SK-N-MC (cell line): ENCODE measurements at places on chromosomes 6 and 20.

DNA sequence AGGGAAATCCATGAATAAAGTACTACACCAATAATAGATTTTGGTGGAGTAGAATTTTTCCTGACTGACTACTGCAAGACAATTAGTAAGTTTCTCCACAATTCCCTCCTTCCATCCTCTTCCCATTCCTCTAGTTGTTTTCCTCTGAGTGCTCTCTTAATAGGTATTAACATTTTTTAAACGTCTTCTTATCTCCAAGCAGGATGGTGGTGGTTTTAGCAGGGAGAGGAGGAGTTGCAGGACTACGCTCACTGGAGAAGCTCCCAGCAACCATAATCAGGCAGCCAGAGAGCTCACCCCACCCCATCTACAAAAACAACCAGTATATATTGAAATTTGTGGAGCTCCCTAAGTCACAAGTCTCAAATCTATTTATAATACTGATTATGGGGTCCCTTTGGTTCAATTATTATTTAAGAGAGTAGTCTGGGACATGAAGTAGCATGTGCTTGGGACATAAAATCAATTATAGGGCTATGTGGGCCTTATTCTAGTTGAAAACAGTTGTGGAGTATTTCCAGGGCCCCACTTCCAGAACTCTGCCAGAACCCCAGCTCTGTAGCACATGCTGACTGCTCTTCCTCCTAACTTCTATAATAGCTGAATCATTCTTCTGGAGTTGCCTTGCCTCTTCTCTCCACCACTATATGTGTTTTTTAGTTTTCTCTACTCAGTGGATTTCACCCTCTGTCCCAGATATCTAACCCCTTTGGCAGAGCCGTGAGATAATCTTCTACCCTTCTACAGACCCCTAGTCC, 49.8 kb downstream of the MYB start:
- DNase-seq = no peak

DNA sequence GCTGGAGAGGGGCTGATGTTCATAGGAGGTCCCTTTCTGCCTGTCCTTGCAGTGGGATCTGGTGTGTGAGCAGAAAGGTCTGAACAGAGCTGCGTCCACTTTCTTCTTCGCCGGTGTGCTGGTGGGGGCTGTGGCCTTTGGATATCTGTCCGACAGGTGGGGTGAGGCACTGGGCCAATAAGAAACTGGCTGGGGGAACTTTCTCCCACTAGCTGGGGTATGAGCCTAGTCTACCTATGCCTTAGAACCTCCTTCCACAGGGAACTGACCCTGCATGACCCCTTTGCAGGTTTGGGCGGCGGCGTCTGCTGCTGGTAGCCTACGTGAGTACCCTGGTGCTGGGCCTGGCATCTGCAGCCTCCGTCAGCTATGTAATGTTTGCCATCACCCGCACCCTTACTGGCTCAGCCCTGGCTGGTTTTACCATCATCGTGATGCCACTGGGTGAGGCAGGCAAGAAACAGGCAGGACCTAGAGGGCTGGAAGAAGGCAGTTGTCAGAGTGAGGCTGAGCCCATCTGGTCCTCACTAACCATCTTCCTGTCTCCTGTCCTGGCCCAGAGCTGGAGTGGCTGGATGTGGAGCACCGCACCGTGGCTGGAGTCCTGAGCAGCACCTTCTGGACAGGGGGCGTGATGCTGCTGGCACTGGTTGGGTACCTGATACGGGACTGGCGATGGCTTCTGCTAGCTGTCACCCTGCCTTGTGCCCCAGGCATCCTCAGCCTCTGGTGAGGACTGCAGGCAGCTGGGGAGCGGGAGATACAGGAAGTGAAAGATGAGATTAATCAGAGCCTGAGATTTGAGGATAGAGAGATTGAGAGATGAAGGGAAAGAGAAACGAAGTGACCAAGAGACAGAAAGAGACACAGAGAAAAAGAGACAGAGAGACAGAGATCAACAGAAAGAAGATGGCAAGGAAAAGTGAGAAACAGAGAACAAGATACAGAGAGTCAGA, 1.6 kb downstream of the SLC22A7 start:
- DNase-seq = no peak

GRCh38 chr6:21305893-21306332, 287.6 kb upstream of the SOX4 start:
- peak; percentile 59 for DNase-seq

- no peak for DNase-seq
These were observed 636 bp downstream of the SRF start for GRCh38 chr6:43171707-43172103.

GRCh38 chr20:4160761-4161305, 145.5 kb upstream of the RNF24 start:
- peak; percentile 32 for DNase-seq

- DNase-seq = no peak
These were observed 242.9 kb downstream of the CDC5L start for GRCh38 chr6:44630125-44631028.

- DNase-seq = no peak
These were observed 25.5 kb upstream of the FAM50B start for GRCh38 chr6:3823671-3824070.

- no peak for DNase-seq
These were observed 231.9 kb downstream of the DLL1 start for GRCh38 chr6:170058878-170059485.

DNA sequence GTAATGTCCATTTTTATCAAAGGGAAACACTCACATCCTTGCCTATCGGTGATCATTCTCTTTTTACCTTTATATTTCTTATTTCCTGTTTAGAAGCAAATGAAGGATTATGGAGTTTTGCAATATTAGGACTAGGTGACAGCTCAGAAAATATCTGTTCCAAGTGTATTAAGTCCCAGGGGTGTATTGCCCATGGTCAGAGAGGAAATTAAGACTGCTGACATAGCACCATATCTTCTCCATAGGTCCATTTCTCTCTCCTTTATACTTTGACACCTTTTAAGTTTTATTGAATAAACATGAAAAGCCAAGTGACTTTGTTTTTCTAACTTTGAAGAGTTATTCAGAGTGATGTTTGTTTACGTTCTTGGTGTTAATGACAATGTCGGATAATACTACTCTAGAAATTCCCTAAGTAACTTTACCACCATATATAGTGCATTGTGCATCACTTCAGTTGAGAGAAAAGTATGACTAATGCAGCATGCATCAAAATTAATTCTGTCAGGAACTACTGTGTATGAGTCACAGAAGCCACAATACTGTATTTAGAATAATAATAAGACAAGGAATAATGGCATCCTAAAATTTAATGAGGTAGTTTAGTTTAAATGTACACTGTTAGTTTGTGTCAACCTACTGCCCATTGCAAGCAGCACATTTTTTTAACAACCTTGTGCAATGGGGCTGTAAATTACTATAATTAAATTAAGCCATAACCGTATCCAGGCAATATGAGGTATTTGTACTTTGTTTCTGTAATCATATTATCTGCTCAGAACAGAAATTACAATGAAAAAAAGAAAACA, 474.4 kb upstream of the RNF217 start:
- no peak for DNase-seq

DNA sequence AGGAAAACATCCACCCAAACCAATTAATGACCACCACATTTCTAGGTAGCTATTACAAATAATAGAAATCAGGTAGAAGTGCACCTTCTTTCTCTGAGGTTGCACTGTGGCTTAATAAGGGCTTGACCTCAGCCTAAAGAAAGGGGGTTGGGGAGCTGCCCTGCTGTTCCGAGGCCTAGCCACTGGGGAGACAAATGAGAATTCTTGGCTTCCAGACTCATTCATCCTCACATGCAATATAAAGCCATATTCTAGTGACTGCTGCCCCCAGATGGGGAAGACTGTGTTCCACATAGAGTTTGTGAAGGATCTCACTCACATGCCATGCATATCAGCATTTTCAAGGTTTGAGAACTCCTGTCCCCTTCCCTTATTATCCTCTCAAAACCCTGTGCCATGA, 22.9 kb downstream of the SAYSD1 start:
- no peak for DNase-seq

GRCh38 chr20:25308671-25309394, 60.9 kb downstream of the PYGB start:
- no peak for DNase-seq

- no peak for DNase-seq
These were observed 77.2 kb downstream of the PPP1R3G start for GRCh38 chr6:5162355-5162754.

- no peak for DNase-seq
These were observed 67.1 kb downstream of the SYCP2 start for GRCh38 chr20:59866338-59866737.

GRCh38 chr20:33158637-33159385, 9.1 kb upstream of the BPIFA2 start:
- DNase-seq = no peak

- DNase-seq = no peak
These were observed 39.1 kb downstream of the PLEKHG1 start for GRCh38 chr6:150638765-150639164.

DNA sequence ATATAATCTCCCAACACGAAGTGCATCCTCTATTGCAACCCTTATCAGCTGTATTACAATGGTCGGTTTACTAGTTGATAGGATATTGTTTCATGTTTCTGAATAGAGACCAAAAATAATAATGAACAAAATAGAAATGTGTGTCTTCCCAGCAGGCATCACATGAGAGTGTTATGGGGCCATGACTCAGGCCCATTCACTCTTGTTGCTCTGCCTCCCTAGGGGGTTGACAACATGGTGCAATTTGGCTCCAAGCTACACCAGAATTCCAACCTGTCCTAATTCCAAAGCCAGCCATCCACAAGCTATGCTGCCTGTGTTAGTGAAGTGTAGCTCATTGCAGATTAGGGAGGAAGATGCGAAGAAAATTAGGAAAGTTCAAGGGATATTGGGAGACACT, 13.1 kb upstream of the SAYSD1 start:
- no peak for DNase-seq

DNA sequence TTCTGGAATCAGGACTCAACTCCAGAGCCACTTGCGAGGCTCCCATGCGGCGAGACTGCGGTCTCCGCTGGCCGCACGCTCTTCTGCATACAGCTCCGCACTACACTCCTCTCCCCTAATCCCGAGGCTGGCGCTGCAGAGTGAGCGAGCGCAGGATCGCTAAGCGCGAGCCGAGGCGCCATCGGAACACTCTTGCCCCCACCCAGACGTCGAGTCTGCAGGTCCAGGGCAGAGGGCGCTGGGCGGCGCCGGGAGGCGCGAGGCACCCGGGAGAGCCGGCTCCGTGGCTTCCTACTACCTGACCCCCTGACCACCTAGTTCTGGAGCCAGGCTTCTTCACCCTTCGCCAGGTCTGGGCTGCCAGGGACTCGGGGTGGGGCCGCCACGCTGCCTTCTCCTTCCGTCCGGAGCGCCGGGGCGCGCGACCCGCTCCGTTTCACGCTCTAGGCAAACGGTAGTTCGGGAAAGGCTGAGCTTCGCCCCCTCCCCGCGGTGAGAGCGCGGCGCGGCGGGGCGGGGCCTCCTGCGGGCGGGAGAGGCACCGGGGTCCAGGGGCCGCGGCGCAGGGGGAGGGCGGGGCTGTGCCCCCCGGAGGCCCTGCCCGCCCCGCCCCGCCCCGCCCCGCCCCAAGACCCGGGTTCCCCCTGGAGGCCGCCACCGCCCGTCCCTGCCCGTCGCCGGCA, 5.4 kb upstream of the TUBB2A start:
- no peak for DNase-seq

GRCh38 chr6:19424853-19425252, 412.3 kb upstream of the ID4 start:
- no peak for DNase-seq

GRCh38 chr6:162863821-162864220, 136.0 kb downstream of the PACRG start:
- no peak for DNase-seq

GRCh38 chr6:111711476-111711875, 105.8 kb upstream of the TRAF3IP2 start:
- DNase-seq = no peak

DNA sequence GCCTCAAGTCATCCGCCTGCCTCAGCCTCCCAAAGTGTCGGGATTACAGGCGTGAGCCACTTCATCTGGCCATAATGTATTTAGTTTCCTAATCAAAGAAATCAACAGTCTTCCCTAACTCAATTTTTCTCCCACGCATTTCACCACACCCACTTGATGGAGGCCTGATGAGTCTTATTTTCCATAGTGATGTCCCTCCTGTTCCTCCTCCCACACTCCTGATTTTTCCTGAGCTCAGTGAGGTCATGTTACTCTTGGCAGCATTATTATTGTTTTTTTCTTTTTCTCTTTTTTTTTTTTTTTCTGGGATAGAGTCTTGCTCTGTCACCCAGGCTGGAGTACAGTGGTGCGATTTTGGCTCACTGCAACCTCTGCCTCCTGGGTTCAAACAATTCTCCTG, 8.9 kb downstream of the ABRACL start:
- DNase-seq = no peak

- no peak for DNase-seq
These were observed 21.9 kb upstream of the TAF8 start for GRCh38 chr6:42028234-42029061.

DNA sequence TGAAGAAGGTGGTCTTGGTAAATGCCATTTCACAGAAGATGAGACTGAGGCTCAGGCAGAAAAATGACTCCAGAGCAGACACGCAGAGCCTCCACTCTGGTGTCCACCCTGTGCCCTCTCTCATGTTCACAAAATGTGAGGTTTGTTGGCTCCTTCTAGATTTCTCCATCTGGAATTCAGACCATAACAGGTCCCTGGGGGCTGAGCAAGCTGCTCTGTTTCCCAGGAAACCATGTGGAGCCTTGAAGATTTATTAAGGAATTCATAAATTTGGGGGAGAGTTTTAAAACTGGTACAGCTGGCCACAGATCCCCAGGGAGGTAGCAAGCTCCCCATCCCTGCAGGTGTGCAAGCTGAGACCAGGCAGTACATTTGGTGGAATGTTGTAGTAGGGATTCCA, 38.8 kb upstream of the SIRPA start:
- no peak for DNase-seq

DNA sequence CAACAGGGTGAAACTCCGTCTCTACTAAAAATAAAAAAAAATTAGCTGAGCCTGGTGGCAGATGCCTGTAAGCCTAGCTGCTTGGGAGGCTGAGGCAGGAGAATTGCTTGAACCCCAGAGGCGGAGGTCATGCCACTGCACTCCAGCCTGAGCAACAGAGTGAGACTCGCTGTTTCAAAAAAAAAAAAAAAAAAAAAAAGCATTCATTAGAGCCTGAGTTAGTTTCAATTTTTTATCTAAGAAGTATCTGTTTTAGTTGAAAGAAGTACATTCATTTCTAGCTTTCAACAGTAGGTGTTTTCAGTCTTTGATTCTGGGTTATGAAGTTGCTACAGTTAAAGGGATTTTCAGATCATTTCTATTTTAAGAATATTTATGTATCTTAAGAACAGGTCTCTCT, 42.2 kb downstream of the ZNF292 start:
- DNase-seq = no peak

- DNase-seq = no peak
These were observed 62.6 kb downstream of the GINS1 start for GRCh38 chr20:25470045-25470444.

DNA sequence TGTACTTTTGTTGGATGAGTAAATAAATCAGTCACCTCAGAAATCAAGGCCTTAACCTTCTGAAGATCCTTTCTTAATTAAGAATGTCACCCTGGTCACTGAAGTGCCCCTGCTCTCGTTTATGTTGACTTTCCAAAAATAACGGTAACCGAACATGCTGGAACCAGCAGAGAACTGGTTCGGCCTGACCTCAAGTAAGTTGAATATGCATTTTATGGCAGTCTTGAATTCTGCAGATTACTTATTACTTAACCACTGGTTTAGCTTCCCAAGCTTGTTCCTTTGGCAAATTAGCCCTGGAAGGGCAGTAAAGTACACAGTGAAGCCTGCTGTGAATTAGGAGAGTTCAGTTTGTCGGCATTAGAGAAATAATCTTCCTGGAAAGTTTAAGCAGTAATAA, 12.2 kb downstream of the MAPRE1 start:
- no peak for DNase-seq

GRCh38 chr6:103862297-103862696, 997.4 kb downstream of the HACE1 start:
- no peak for DNase-seq
